Aorta (tissue), 5 donors: ENCODE measurements at places on chromosomes 2 and 18. TPM values are rescaled to one million over a fixed set of nuclear protein-coding genes. Genes with fewer than 3 reads are reported as not detected.

Gene SERPINB4
- total RNA-seq: not detected

Gene CYRIA
- total RNA-seq: 24.9 TPM

Gene SLC5A7
- total RNA-seq: not detected

Gene UNC80
- not detected for total RNA-seq

Gene PEX13
- 20.7 TPM for total RNA-seq

Gene MORN2
- total RNA-seq: 7.9 TPM

Gene CDK5R2
- total RNA-seq: not detected

Gene DHRS9
- total RNA-seq: 0.52 TPM

Gene RAB6C
- 0.36 TPM for total RNA-seq

Gene VRK2
- 21.9 TPM for total RNA-seq

Gene NEU2
- not detected for total RNA-seq

Gene SLC35G4
- not detected for total RNA-seq

Gene CPSF3
- 20.4 TPM for total RNA-seq

Gene ANO7
- 1.2 TPM for total RNA-seq

Gene NAT8
- not detected for total RNA-seq

Gene SP140
- total RNA-seq: 2.7 TPM

Gene LOXHD1
- 1.0 TPM for total RNA-seq
